ENCODE measurements at places on chromosomes 2 and 18. TPM values are rescaled to one million over a fixed set of nuclear protein-coding genes. Genes with fewer than 3 reads are reported as not detected.

The SCN9A gene
- 8.9 TPM for polyA plus RNA-seq

The C2orf76 gene
- polyA plus RNA-seq, result 18.4 TPM

The SLC39A10 gene
- polyA plus RNA-seq, result 51.3 TPM

The MEMO1 gene
- polyA plus RNA-seq, result 33.3 TPM

The LCT gene
- 0.19 TPM for polyA plus RNA-seq

GRCh38 chr2:153890576-153890975 lies 18.9 kb downstream of the GALNT13 start:
- DNase-seq, result no peak

DNA sequence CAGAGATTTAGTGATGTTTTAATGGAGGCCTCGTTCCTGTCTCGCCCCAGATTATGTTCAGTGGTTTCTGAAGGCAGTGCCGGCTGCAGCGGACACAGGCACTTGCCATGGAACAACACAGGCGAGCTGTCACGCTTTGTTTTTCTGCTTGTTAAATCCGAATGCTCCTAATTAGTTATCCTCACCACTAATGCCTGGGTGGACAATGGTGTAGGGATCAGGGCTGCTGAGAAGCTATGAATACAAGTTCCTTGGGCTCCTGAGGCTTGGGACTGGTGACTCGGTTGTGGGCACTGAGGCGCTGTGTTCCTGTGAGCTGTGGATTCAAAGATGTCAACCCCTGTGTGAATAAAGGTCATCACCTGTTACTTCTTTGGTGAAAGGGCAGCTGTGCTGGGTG lies 123.5 kb downstream of the PLEKHM3 start:
- no peak for DNase-seq

- DNase-seq, result no peak
Measured at GRCh38 chr2:213034585-213034984, 116.8 kb downstream of the IKZF2 start.

DNA sequence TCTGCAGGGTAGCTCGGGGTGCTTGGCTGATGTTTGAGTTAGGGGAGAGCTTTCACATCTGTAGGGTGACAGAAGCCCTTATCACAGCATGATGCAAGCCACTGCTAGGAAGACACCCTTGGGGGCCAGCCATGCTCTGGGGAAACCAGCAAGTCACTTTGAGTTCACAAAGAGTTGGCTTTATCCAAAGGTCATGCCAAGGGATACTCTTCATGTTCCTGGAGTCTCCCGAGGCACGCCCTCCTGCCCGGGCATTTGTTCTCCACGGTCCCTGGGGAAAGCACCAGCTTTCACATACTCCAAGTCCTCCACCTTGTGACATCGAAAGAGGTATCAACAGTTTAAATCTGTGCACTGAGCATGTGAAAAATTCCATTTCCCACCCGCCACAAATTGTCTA lies 227.7 kb downstream of the VAPA start:
- DNase-seq, result no peak

DNA sequence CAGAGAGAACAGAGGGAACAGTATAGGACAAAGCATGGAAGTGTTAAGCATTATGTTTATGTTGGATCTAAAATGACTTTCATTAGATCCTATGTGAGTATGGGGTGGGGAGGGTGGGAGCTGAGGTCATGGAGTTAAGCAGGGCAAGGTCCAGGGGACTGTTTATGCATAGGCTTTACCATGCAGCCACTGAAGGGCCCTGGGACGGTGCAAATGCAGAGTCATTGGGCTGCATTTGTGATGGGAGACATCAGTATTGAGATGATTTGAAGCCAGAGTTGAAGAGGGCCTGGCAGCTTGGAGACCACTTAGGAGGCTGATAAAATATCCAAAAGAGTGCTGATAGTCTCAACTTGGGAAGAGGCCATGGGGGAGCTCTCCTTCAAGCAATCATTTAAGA lies 22.7 kb downstream of the IL1RL2 start:
- DNase-seq, result no peak

GRCh38 chr2:240995041-240996021 lies 3.1 kb upstream of the SNED1 start:
- DNase-seq, result no peak

Data from right lung (tissue), 10 donors.